Hematopoietic multipotent progenitor cell treated with erythropoietin and hydrocortisone succinate and interleukin-3 and kit ligand, for 8 days (in vitro differentiated cells): ENCODE measurements at places on chromosomes 11 and 22.

GRCh38 chr11:10658621-10659338 is 34.8 kb downstream of the IRAG1 start:
- no peak for DNase-seq

- DNase-seq: peak; percentile 57
Measured at GRCh38 chr11:62665599-62666258, 617 bp downstream of the CSKMT start.

DNA sequence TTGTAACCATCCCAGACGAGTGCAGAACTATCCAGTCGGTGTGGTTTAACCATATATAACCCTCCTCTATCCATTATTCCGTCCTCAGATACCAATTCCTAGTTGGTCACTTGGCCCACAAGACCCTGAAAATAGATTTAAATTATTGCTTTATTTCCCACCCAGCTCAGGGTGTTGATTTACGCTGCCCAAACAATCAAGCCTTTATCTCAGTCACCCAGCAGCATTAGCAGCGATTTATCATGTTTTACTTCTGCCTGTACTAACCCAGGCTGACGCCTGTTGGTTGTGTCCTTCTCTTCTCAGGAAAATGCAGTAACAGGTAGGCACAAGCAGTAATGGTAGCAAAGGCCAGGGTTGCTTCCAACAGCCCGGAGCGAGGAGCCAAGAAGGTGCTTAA is 81.2 kb downstream of the DSCAML1 start:
- no peak for DNase-seq

- DNase-seq: no peak
Measured at GRCh38 chr22:47190276-47190956, 428.0 kb downstream of the TBC1D22A start.

GRCh38 chr11:61738776-61739175 is 13.7 kb upstream of the MYRF start:
- DNase-seq: no peak
